Astrocyte of the hippocampus (primary cell): ENCODE measurements at places on chromosomes 7 and 10.

DNA sequence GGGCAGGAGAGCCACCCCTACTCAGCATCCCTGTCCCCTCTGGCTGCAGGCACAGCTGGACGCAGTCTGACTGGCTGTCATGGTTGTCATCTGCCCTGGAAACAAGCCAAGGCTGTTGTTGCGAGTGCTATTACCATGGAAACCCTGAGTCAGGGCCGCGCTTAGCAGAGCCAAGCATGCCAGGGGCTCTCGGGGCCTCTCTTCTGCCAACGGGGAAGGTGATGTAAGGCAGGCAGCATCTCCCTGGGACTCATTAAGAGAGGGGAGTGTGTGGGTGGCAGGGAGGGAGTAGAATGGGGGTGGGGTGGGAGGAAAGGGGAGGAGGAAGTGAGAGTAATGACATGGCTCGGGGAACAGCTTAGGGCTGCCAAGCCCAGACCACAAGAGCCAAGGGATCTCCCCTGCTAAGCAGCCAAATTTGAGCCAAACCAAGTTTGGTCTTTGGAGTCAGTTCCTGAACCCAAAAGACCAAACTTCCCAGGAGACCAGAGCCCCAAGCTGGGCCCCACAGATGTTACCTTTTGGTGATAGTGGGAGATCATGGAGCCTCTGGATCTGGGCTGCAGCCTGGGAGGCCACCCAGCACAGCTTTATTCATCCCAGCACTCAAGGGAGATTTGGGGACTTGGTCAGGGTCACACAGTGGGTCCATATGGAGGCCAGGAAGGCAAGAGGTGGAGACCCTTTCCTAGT, 67.6 kb downstream of the TMEM130 start:
- DNase-seq, result peak; percentile 94

DNA sequence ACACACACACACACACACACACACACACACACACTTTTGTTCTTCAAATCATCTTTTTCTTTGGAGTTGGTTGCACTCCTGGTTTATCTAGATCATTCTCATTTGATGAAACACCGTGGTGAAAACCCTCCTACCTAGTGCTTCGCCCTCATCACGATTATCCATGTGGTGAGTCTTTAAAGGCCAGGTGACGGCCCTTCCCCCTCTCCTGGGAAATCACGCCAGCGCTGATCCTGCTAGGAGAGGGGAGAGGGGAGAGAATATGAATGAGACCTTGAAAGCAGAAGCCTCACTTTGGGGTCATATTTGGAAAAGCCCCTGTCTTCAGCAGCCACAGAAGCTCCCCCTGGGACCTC, 103.9 kb upstream of the LRRC4 start:
- no peak for DNase-seq

GRCh38 chr10:78451592-78451991, 417.9 kb downstream of the RPS24 start:
- peak; percentile 46 for DNase-seq

- DNase-seq, result no peak
Measured at GRCh38 chr7:31478721-31479120, 35.2 kb upstream of the ITPRID1 start.

DNA sequence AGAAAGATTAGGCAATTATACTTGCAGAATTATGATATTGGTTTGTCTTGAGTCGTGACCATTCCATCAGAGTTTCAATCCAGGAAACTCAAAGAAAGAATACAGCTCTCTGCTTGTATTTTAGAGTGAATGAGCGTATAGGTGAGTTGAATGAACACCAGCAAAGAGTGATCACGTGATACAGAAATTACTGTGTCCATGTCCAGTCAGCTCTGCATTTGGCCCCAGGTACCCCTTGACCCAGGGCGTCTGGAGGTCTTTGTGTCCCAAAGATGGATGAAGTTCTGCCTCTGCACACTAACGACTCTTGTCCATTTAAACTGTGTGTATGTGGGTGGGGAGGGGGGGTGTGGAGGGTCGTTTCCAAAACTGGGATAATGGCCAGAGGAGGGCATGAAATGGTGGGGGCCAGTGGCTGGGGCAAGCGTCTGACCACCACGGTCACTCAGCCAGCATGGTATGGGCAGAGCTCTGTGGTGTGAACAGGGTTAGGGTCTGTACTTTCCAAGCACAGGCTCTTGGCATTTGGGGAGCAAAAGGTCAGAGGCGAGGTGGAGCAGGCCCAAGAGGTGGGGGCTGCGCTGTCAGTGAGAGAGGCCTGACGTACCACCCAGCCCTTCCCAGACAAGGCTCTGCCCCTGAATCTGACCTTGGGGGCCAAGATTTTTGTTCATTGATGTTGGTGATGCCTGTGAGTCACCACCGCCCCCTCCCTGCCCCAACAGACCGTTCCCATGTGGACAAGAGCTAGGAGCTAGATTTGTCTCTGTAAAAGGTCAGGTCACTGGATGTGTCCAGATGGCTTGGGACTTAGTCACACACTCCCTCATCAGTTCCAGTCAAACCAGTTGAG, 1.4 kb downstream of the PTPRE start:
- DNase-seq, result peak; percentile 39

DNA sequence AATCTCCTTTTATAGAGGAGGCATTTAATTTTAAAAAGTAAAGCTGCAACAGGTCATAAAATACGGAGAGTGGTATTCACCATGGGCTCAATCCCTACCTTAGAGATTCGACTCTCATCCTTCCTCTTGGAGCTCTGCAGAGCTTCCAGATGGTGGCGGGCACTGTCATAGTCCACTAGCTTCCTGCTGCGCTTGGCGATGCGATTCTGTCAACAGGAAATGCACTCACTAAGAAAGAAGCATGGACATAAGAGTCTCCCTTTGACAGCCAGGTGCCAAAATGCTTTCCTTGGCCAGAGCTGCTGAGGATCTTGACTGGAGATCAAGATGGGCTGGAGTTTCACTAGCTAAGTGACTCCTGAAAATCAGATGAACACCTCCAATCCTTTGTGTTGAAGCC, 154.4 kb downstream of the AMPH start:
- no peak for DNase-seq

- DNase-seq, result no peak
Measured at GRCh38 chr7:24716480-24717246, 40.6 kb downstream of the GSDME start.

- no peak for DNase-seq
Measured at GRCh38 chr10:15474671-15475070, 103.6 kb upstream of the FAM171A1 start.

GRCh38 chr7:91112902-91113341, 151.3 kb upstream of the FZD1 start:
- peak; percentile 35 for DNase-seq

DNA sequence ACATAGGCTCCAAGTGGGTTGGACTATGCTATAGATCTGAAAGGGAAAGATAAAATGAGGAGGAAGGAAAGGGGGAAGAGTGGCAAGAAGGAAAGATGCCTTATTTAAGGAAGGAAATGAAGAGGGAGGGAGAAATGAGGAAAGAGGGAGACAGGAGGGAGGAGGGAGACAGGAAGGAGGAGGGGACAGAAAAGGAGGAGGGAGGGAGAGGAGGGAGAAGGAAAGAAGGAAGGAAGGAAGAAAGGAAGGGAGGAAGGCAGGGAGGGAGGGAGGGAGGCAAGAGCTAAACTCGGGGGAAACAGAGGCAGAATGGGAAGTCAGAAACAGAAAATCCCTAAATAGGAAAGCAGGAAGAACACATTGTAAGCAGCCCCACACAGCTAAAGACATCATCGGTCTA, 67.4 kb downstream of the KIAA1549 start:
- DNase-seq, result no peak

DNA sequence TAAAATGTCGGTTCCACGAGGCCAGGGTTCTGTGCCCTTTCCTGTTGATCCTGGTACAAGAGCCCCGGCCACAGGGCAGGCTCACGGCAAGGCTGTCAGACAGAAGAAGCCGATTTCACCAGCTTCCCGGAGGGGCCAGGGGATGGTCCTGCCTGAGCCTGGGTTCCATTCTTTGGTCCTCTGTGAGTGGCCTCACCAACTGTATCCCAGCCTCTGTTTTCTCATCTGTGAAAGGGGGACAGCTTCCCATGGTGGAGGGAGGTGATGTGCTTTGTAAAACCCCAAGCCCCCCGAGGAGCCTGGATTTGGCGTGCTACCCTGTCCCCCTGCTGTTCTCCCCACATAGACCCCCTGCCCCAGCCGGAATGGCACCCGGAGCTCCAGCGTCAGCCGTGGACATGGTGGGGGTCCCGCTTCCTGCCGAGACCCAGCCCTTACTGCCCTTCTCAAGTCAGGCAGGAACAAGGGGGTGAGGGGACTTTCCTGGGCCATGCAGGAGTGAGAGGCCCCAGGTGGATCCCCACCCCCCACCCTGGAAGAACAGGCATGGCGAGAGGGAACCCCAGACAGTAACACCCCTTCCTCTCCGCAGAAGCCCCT, 28.3 kb upstream of the ELFN1 start:
- DNase-seq, result no peak

DNA sequence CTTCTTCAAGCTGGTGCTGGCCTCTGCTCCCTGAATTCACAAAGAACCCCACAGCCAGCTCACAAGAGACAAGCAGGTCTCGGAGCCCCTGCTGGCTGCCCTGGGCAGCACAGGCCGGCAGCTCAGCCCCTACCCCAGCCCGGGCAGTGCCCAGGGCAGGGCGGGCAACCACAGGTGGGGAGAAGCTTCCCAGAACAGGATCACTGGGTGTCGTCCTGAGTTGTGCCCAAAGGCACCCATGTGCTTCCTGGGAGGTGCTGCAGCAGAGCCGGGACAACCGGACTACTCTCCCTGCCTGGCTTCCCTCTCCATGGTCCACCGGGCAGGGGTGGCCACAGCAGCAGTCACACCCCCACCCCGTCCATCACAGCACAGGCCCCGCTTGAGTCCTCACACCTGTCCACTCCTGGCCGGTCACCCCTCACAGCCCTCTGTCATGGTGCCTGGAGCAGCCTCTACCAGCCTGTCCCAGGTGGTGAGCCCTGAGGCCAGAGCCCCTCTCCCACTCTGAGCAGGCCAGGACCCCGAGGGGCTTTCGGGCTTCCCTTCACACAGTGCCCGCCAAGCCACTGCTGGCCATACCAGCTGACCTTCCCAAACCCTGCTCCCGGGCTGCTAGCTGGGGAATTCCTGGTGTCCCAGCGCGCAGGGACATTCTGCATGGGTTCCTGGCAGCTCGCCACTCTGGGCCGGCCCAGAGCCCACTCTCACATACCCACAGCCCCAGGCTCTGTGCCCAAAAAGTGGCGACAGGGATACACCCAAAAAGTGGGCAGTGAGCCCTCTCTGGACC, 3.1 kb downstream of the RASGEF1A start:
- no peak for DNase-seq

DNA sequence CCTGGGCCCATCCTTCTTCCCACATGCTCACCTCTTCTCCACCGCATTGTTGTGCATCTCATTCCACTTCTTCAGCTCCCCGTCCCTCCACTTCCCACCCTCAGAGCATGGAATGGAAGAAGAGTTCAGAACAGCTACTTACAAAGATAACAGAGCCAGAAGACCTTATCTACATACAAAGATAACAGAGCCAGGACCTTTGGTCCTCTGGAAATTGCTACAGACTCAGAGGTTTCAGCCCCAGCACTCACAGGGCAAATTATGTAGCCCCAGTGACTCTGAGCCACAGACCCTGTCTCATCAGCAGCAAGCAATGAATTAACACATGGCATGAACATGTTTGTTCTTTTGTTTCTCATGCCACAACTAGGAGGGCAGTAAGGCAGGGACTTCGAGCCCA, 28.7 kb upstream of the SLC29A3 start:
- DNase-seq, result no peak

DNA sequence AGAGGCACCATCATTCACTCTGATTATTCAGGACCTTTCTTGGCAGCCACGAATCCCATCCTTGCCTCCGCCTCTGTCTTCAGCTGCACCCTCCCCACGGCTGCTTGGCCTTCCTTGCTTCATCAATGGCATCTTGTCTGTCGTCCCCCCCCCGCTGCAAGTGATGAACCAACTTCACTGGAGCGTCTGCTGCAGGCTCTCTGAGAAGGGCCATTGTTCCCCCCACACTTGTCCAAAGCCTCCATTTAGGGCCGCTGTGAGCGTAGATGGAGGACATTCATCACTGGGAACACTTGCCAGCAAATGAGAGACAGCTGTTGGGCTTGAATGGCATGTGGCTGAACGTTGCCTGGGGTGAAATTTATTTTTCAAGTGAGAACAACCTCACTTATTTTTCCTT, 20.1 kb downstream of the AFAP1L2 start:
- DNase-seq, result no peak

DNA sequence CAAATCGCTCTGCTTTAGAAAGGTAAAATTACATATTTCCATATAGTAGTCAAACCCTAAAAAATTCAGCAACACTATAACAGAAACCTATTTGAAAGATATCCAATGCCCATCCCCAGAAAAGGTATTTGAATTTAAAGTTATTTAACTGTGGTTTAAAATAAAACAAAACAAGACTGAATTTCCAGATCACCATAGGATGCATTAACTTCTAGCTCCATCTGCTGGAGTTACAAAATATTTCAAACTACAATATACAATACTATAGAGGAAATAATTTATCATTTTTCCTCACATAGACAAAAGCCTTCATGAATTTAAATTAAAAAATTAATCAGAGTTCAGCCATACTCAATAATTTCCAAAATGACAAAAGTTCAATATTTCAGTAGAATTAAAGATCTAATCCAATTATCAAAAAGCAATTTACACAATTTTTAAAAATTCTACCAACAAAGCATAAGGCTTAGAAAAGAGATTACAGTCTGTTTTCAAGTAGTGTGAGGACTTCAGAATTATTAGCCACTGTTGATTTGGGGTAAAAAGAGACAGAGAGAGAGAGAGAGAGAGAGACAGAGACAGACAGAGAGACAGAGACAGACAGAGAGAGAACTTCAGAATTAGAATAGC, 75.9 kb downstream of the LMBR1 start:
- DNase-seq, result peak; percentile 34

- DNase-seq, result no peak
Measured at GRCh38 chr7:50707236-50708006, 75.3 kb downstream of the GRB10 start.

DNA sequence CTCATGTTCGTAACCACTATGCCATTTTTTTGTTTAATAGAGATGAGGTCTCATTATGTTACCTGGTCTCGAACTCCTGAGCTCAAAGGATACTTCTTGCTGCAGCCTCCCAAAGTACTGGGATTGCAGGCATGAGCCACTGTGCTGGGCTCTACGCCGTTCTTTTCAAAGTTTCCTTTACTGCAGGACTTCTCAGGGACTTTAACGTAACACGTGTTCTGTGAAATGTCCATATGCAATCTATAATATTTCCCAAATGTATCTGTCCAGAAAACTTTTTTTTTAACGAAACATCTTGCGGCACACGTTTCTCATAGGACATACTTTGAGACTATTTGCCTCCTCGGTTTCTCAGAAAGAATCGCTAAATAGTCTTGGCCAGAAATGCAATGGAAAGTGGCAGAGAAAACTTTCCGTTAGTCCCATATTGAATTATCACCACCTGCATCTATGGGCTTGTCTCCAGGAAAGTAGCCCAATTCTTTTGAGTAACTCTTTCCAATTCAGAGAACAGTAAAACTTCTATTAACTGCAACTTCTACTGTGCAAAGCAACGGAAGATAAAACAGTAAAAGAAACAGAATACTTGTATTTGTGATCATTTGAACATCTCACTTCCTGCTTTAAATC, 96.3 kb downstream of the ELMO1 start:
- no peak for DNase-seq

- DNase-seq, result no peak
Measured at GRCh38 chr10:77727481-77727880, 89.9 kb upstream of the KCNMA1 start.

- peak; percentile 61 for DNase-seq
Measured at GRCh38 chr7:116236020-116236630, 25.8 kb downstream of the TES start.
